ENCODE measurements at places on chromosomes 7 and 10.
A peak's percentile ranks its signal among the peaks of the same experiment; 100 is the strongest.

DNA sequence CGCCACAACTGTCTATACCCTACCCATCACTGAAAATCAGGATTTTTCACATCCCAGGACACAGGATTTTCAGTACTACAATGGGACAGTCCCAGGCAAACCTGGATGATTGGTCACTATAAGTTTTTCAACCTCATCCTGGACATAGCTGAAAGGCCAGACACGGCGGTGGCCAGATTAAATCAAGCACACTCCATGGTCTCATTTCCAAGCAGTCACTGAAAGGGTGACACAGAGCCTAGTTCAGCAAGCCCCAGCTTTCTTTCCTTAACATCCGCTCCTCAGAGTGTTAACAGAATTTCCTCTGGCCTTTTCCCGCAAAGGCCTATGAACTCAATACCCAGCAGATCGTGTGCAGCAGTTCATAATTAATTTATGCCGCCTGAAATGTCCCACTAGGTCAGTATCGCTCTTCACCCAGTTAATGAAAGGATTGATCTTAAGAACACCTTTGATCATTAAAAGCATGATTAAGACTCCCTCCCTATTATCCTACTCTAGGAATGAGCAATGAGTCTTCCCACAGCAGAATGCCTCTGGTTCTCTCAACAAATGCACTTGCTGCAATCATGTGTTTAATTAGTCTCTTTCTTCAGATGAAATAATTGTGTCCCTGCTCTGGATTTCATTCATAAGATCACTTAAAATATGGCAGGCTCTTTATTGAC lies 104.0 kb upstream of the NANOS1 start:
- DNase-seq: no peak

GRCh38 chr10:69957886-69958555 lies 94.6 kb upstream of the MACROH2A2 start:
- no peak for DNase-seq

- DNase-seq: no peak
Measured at GRCh38 chr7:47683485-47683898, 101.6 kb upstream of the TNS3 start.

DNA sequence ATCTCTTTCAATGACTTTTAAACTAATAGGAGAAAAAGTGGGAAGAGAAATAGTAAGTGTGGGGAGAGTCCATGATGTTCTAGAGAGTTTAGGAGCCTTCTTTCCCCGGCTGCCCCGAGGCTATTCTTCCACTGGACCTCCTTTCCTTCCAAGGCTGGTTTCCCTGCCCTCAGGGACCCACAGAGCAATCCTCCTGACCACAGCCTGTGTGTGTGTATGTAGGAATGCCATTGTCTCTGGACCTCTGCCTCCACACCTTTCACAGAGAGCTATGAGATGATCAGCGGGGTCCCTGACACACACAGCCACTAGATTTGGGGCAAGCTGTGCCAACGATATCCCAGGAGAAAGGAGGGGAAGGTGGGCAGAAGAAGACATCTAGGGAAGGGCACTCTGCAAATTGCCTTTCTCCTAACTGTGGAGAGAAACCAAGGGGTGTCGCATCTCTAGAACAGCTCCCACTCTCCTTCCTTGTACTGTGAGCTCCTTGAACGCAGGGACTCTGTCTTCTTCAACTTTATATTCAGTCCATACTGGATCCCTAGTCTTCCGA lies 13.3 kb upstream of the CHCHD3 start:
- DNase-seq: no peak

GRCh38 chr7:41187322-41187721 lies 515.6 kb downstream of the INHBA start:
- DNase-seq: no peak

- DNase-seq: no peak
Measured at GRCh38 chr7:135158141-135158655, 10.3 kb downstream of the TMEM140 start.

GRCh38 chr10:116260599-116260998 lies 12.4 kb downstream of the GFRA1 start:
- DNase-seq: no peak

GRCh38 chr7:38694326-38694725 lies 63.2 kb upstream of the AMPH start:
- no peak for DNase-seq

DNA sequence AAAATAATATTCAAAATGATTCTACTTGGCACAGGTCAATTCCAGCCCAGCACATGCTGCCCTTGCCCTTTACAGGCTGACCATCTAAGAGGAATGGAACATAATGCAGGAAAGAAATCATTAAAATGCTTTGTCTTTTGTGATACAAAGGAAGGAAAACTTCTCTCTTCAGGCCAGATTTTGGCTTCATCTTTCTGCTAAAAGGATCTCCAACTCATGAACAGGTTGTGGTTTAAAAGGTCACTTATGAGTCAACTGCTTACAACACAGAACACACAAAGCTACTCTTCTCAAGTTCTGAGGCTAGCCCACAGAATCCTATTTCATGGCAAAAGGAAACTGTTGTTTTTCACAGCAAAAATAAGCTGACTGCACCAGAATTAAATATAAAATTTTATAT lies 197.1 kb downstream of the DOCK4 start:
- DNase-seq: no peak

GRCh38 chr7:77157446-77157845 lies 35.0 kb downstream of the CCDC146 start:
- DNase-seq: no peak

- DNase-seq: no peak
Measured at GRCh38 chr7:40880581-40880980, 745.8 kb downstream of the SUGCT start.

DNA sequence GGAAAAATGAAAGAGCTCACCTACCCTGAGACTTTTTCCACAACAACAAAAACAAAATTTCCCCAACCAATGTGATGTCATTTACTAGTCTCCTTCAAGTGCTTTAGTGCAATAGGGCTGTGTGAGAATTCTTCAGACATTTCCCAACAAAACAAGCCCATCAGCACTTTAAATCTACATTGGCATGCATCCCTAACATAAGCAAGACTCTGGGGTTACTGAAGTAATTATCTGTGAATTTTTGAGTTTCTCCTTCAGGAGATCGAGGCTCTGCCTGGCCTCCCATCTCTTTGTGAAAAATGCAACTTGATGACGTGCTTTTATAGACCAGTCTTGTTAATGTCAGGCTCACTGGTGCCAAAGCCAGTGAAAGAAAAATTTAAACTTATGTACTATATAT lies 255.6 kb downstream of the GFRA1 start:
- DNase-seq: no peak

- no peak for DNase-seq
Measured at GRCh38 chr7:31056775-31057346, 4.8 kb downstream of the ADCYAP1R1 start.

DNA sequence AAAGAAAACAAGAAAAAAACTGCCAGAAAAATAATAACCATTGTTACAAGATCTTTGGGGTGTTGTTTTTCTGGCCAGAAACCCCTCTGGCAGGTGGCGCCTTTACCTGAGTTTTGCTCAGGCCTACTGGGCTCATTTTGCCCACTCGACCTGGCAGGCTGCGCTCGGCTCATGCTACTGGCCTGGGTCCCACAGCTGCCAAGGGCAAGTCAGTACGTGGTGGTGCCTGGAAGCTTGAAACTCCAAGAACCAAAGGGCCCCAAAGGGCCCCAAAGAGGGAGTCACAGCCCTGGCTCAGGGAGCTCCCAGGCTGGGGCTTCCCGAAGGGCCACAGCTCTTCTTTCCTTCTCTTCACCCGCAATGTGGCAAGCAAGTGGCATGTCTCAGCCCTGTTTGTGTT lies 42.7 kb downstream of the CACUL1 start:
- DNase-seq: no peak

GRCh38 chr7:22612776-22613175 lies 112.8 kb upstream of the STEAP1B start:
- no peak for DNase-seq

GRCh38 chr7:107499731-107500130 lies 29.9 kb downstream of the GPR22 start:
- no peak for DNase-seq

DNA sequence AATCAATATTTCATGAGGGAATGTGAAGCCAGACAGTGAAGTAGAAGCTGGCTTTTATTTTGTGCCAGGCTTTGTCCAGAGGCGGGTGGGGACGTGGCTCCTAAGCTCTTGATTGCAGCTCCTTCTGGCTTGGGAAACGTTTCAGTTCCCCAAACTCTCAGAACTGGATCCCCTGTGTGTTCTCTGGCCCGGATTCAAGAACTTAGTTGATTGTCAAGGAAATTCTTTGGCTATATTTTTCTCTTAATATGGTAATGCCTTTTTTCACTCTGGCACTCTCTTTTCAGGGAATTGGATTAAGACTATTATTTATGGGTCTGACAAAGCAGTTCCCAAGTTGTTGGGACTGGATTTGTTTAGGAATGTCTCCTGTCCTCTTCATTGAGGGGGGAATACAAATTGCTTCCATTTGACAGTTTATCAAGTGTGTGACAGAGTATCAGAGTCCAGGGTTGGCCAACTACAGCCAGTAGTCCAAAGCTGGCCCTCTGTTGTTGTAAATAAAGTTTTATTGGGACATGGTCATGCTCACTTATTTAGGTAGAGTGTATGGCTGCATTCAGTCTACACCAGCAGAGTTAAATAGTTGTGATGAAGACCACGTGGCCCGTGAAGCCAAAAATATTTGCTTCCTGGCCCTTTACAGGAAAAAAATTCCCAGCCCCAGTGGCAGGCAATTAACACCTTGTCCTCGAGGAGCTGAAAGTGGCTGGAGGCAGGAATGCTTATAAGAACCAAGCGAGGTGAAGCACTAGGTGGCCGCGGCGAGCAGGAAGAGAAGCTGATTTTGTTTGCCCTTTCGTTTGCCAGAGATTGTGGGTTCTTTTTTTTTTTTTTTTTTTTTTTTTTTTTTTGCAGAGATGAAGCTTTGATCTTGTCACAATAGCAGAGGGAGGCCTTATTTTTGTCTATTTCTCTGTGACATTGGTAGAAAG lies 34.3 kb downstream of the HTRA1 start:
- DNase-seq: no peak

- DNase-seq: no peak
Measured at GRCh38 chr7:95986178-95986764, 213.9 kb downstream of the DYNC1I1 start.

GRCh38 chr10:31768467-31768866 lies 160.2 kb downstream of the ARHGAP12 start:
- no peak for DNase-seq

DNA sequence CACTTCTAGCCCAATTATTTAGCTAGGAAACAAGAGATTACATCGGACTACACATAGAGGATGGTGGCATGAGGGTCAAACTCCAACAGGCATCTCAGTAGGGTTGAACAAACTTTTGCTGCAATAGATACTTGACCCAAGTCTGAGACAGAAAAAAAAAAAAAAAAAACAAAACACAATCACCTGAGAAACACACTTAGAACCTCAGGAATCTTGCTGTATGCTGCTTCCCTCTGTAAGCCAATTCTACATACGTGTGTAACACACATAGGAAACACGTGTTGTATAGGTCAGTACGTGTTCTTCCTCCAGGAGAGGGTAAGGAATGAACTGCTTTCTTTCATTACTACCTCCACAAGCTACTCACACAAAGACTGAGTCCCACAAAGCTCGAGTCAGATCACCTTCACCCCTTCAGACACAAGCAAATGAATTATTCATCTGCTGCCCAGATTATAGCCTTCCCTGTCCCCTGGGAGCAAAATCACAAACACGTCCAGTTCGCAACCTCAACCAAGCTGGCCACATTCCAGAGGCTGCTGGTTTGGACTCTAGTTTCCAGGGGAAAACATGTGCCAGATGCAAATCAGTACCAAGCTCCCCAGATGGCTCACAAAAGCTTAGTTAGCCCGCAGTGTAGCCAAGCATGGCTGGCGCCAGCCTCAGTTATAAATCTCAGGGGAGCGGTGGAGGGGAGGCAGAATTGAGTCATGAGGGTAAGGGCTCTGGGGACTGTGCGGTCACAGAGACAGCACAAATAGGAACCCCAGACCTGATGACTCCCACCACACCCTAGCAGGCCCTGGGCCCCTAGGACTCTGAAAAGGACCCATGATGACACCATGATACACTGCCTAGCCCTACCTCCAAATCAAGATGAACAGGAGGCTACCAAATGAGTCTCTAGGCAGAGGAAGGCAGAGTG lies 15.1 kb downstream of the PSAP start:
- peak; percentile 86 for DNase-seq

DNA sequence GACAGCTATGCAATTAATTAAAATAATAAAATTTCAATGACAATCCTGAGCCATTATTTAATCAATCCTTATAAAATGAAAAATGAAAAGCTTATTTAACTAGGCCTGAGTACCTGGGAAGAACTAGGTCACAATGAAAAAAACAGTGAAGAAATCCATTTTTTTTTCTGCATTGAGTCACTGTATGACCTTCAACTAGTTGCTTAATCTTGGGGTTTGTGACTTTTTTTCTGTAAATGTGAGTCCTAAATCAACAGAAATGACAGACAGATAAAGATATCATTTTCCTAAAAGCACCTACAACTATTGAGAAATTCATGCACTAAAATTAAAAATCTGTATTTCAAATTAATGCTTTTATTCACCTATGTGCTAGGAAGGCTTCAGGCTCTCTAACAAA lies 96.8 kb downstream of the TMEM26 start:
- no peak for DNase-seq

- DNase-seq: no peak
Measured at GRCh38 chr7:111744501-111745155, 182.3 kb upstream of the IMMP2L start.

- no peak for DNase-seq
Measured at GRCh38 chr7:129370812-129371211, 63.4 kb upstream of the STRIP2 start.

GRCh38 chr7:48289656-48290055 lies 118.4 kb downstream of the ABCA13 start:
- no peak for DNase-seq

DNA sequence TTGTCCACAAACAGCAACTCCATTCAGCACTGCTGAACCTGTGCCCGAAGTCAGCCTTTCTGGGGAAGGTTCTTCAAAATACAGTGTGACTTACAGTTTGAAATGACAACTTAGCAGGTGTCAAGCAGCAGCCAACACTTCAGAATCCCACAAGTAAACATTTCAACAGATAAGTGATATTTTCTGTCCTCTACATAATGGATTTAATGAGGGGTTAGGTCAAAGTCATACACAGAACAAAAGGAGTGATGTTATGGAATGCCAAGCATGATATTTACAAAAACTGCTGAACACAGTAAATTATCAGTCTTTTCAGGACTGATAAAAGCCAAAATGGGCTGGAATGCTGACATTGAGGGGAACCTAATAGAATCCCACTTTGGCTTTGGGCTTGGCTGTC lies 77.6 kb upstream of the JAZF1 start:
- DNase-seq: no peak
